K562 (cell line): ENCODE measurements at places on chromosomes 2 and 18.

GRCh38 chr2:235542733-235543127 lies 48.9 kb downstream of the AGAP1 start:
- DNase-seq, result no peak

- DNase-seq, result no peak
Measured at GRCh38 chr2:221135699-221136098, 436.4 kb downstream of the EPHA4 start.

DNA sequence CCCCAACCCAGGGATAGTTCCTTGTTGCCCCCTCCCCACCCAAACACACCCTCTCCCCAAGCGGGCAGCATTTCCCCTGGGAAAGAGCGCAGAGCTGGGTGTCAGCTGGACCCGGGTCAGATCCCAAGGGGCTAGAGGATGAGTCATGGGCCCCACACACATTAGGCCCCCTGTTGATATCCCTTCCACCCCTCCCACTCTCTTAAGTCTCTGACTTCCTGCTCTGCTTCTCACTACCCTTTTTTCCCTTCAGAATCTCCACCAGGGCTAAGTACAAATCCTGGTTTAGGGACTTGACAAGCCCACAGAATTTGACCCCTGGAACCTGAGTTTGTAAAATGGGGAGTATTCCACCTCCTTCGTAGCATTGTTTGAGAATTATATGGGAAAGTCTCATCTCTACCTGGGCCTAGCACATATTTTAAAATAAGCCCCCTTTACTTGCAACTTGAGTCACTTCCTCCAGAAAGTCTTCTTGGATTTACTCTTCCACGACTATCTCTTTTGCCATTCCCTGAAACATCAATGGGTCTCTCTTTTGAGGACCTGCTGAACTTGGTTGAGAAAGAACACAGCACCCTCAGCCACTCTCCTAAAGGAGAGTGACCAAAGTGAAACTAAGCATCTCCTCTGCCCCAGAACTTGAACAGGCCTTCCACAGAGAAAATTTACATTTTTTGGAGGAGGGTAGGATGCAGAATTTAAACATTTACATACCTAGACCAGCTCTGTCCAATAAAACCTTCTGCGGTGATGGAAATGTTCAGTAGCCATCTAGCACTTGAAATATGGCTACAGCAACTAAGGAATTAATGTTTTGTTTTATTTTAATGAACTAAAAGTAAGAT lies 4.7 kb downstream of the RTKN start:
- no peak for DNase-seq

DNA sequence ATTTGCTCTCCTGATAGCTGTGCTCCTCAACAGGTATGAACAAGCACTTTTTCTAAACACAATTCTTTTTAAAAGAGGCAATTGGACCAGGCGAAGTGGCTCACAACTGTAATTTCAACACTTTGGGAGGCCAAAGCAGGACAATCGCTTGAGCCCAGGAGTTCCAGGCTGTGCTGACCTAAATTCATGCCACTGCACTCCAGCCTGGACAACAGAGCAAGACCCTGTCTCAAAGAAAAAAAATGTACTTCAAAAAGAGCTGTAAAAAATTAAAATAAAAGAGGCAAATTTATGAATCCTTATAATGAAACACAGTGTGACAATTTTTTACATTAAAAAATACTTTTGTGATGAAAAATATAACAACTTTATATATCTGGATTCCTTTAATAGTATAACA lies 1.8 kb upstream of the FAM124B start:
- DNase-seq, result no peak

DNA sequence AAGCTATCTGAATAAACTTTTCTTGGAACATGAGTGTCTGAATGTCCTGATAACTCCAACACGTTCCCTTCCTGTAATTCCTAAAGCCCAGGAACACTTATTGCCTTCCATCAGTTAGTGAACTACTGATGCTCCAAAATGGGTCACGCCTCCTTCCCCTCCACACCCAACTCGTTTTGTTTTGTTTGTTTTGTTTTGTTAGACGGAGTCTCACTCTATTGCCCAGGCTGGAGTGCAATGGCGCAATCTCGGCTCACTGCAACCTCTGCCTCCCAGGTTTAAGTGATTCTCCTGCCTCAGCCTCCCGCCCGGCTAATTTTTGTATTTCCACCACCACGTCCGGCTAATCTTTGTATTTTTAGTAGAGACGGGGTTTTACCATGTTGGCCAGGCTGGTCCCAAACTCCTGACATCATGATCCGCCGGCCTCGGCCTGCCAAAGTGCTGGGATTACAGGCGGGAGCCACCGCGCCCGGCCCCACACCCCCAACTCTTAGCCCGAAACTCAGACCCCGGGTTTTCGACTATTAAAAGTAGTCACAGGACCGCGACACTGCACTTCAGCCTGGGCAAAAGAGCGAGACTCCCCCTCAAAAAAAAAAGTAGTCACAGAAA lies 774 bp downstream of the IER3IP1 start:
- no peak for DNase-seq

GRCh38 chr18:58723810-58724602 lies 52.7 kb downstream of the MALT1 start:
- no peak for DNase-seq

- DNase-seq, result no peak
Measured at GRCh38 chr18:12409469-12409868, 1.7 kb downstream of the PRELID3A start.

DNA sequence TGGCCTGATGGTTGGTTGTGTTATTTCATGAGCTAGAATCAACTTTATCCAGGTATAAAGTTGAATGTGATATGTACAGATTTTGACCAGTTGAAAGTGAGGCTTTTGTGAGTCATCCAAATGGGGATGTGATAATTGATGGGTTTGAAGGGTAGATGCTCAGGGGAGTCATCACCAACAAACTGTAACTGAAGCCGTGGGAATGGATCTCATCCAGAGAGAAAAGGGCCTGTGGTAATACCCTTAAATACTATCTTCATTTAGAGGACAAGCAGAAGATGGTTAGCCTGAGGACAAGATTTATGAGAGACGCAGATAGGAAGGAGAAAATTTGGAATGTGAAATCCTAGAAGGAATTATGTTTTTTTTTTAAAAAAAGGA lies 90.5 kb upstream of the MYO3B start:
- DNase-seq, result no peak

DNA sequence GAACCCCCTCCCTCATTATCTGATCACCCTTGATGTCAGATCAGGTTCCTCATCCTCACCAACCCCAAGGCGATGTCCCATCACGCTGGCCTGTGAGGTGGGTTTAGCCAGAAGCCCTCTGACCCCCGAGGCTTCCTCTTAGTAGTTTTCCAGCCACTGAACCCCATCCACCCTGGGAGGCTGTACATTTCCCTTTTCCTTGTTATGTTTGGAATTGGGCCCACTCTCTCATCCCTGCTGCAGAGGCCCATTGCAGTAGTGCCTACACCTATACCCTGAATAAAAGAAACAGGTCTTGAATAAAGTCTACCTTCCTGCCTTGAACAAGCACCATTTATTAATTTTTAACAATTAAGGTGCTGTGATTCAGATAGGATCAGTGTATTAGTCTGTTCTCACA lies 80.1 kb downstream of the NCAPH start:
- DNase-seq, result no peak

DNA sequence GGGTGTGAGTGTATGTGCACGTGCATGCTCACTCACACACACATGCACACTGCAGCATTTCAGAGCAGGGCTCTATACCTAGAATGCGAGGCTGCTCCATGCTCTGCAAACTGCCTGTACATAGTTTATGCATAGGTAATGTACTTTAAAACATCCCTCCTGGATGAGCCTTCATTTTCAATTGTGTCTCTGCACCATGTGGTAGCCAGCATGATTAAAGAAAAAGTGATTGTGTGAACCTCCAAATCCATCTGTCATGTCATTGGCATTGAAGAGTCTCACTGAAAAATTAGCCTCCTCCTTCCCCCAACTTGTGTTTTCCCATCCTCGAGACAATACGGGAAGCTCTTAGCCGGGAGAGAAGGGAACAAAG lies 120.9 kb upstream of the SPATS2L start:
- no peak for DNase-seq

- DNase-seq, result no peak
Measured at GRCh38 chr2:236818281-236819045, 248.8 kb downstream of the ACKR3 start.

DNA sequence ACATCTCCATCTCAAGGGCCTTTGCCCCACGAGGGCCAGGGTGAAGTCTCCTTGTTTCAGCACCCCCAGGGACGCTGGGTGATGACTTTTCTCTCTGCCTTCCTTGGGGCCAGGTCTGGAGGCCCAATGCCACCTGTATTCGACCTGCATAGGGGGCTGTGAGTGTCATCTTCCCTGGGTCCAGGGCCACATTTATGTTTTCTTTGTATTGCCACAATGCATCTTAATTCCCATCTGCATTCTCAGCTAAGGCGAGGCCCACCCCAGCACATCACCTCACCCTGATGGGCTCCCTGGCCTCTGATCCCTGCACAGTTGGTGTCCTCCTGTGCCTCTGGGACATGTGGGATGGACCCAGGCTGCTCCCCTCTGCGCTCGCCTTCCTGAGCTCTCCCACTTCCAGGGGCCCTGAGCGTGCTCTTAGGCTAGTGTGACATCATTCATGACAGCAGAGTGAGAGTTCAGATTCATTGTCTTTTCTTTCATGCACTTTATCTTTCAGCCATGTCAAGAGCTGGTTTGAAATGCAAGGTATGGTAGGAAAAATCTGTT lies 122.0 kb upstream of the COPS8 start:
- DNase-seq, result no peak

GRCh38 chr2:149877913-149878312 lies 290.3 kb upstream of the MMADHC start:
- no peak for DNase-seq
